ENCODE measurements at places on chromosomes 11 and 22.

GRCh38 chr11:124172101-124172500 lies 11.0 kb upstream of the OR10D3 start:
- no peak for DNase-seq

GRCh38 chr11:2259466-2259830 lies 10.9 kb downstream of the ASCL2 start:
- DNase-seq: no peak

GRCh38 chr11:16891964-16892363 lies 122.2 kb downstream of the PLEKHA7 start:
- no peak for DNase-seq

DNA sequence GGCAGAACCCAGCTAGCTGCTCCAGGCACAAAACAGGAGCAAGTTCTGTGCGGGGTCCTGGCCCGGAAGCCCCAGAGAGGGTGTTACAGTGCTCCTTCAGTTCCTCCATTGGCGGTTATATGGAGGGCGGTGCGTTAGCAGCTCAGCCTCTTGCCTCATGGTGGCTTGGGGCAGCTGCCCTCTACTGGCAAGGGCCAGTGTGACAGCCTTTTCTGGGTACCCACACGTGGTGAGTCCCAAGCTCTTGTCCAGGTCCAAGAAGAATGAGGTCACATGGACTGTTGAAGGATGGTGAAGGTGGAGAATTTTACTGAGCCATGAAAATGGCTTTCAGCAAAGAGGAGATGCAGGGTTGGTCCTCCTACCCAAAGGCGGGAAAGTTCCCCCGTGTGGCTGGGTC lies 100.5 kb downstream of the WT1 start:
- DNase-seq: no peak

DNA sequence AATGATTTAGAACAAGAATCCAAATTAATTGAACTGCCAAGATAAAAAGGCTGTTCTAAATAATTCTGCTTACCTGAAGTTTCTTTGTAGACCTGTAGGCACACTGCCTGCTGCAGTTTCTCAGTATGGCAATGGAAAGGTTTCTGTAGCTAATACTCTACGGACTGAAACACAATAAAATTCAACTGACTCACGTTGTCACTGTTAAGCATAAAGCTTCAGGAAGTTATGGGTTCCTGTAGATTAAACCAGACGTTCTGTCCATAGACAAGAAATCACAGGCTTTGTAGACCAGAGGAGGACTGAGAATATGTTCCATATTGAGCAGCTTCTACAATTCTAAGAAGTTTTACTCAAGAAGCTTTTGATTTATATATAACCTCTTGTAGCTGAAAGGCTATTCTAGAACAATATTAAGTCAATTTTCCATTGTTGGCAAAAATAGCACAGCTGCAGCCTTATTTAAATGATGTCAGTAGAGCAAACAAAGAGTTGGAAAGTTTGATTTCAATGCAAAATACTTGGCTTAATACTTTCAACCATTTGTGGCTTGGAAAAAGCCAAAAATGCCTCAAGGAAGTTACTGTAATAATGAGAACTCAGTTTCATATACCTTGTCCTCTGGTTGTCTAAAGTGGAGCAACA lies at the start of gene GLYATL2:
Gene GLYATL2, minus strand, starts transcription at position 344 of the 645 bp plus-strand sequence. CDS start 5,092 bp downstream, outside the sequence.
- DNase-seq: no peak

- no peak for DNase-seq
Measured at GRCh38 chr11:1728301-1728700, 22.1 kb downstream of the IFITM10 start.

DNA sequence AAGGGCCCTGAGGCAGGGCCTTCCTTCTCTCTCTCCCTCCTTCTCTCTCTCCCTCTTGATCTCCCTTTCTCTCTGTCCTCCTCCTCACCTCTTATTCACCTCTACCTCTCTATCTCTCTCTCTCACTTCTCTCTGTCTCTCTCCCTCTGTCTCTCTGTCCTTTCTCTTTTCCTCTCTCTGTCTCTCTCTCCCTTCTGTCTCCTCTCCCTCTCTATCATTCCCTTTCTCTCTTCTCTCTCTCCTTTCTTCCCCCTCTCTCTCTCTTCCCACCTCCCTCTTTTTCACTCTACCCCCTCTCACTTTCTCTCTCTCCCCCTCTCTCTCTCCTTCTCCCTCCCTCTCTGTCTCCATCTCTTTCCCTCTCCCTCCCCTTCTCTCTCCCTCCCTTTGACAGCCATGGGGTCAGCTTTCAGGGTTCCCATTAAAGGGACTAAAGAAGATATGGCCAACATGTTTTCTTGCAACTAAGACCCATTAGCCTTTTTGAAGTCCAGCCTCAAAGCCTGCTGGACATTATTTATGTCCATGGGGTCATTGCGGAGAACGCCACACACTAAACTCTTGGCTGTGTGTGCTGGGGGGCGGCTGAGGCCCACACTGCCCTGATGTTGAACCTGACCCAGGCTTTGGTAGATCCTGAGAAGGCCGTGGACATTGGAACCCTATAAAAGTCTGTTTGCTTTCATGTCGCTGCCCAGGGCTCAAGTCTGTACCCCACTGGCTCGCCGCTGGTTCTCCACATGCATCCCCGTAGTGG lies 15.0 kb downstream of the ANO1 start:
- no peak for DNase-seq

- no peak for DNase-seq
Measured at GRCh38 chr11:102010776-102011494, 36.3 kb upstream of the CFAP300 start.

DNA sequence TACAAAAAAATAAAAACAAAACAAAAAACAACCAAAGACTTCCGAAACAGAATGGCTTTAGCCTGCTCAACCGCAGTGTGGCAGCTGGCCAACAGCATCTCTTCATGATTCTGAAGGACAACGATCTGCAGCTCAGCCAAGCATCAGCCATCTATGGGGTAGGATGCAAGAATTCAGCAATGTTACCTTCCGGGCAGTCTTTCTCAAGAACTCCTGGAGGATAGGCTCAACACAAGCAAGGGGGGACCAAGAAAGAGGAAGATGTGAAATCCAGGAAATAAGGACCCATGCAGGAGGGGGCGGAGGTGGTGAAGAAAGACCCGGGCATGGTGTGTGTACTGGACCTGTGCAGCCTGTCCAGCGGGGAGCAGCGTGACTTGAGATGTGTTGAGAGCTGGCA lies 3.5 kb upstream of the TSPO start:
- DNase-seq: no peak

DNA sequence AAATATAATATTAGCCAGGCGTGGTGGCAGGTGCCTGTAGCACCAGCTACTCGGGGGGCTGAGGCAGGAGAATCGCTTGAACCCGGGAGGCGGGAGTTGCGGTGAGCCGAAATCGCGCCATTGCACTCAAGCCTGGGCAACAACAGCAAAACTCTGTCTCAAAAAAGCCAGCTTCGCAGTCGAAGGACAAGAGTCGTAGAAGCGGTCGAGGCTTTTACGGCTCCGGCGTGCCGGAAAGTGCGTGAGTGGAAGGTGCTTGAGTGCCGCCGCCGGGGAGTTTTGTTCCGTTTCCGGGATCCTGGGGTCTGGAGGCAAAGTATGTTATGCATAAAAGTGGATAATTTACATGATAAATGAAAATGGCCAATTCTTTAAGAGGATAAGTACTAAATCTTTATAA lies 43.6 kb downstream of the SYN3 start:
- no peak for DNase-seq

DNA sequence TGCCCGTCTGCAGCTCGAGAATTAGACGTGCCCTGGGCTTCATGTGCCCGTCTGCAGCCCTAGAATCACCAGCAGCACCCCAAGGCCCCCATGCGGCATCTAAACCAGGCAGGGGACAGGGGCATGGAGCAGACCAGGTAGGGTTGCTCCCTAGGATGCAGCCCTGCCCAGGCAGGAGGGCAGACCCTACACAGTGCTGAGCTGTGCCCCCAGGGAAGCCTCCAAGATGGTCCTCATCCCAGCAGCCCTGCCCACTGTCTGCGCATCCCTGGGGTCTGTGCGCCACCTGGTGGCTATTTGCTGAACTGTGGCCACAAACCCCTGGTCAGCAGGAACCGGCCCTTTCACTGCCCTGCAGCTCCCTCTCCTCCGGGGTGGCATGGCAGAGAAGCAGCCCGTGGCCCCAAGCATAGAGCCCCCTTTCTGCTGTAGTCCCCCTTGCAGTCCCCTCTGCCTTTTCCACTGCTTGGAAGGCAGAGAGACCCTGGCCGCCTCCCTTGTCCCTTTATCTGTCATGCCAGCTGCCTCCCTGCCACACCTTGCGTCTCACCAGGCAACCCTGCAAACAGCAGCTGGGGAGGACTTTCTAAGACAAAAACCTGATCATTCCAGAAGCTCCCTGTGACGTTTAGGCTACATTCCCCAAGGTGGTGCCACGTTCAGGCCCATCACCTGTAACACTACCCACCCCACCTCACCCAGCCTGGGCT lies 86.6 kb downstream of the KCNQ1 start:
- peak; percentile 80 for DNase-seq

DNA sequence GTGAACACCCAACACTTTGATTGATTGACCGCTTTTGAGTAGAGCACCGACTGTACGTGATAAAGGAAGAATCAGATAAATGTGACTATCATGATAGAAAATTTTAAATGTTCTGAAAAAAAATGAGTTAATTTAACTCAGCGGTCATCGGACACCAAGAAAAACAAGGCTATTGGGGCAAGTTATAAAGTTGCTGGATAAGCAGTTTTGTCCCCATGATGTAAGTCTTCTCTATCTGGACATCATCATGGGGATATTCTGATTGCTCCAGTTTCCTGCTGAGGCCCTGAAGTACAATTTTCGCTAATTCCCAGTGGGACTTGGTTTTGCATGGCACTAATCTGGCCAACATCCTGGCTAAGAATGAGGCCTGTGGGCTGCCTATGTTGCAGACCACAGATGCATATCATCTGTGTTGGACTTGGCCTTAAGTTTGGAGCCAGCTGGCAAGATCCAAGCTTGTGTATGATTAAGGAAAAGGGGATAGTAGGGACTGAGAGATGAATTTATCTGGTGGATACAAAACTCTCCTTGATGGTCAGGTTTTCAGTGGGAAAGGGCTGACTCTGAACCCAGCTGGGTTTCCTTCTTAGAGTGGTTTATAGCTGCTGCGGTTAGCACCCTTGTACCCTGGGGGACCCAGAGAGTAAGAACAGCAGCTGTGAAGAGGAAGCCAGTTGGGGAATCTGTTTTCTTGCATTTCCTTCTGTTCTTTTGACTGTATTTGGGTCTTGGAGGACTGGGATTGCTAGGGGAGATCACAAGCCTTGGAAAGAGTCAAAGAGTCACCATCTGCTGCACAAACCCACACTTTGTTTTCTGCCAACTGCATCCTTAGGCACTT lies 118.3 kb downstream of the SEZ6L start:
- DNase-seq: no peak

DNA sequence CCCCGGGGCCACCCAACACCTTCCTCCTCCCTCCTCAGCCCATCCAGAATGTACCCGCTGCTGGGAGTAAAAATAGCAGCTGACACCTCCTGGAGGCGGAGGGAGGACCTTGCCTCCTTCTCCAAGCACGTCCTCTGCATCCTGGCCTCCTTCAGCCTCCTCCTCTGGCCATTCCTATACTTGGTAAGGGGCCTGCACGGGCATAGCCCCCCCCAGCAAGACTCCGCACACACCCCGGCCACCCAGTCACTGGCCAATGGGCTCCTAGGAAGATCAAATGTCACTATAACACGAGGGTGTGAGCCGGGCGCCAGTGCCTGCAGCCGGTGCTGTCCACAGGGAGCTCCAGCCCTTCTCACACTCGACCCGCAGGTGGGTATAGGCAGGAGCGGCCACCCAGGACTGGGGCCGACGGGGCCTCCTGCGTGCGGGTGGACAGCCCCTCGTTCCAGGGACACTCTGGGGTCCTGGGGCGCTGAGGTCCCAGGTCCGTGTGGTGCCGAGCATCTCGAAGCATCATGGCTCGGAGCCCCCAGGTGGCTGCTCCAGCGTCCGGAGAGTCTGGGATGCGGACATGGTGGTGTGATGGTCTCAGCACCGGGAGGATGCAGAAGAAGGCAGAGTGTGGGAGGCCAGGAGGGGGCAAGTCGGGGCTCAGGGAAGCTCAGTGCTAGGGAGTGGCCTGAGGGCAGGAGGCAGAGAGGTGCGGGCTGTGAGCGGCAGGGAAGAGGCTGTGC lies at the start of gene TNNT3:
Gene TNNT3, plus strand, starts transcription at position 313 of the 737 bp plus-strand sequence. CDS start 3,172 bp downstream, outside the sequence.
- no peak for DNase-seq

GRCh38 chr11:104573441-104573990 lies 324.7 kb downstream of the CASP12 start:
- DNase-seq: no peak

- no peak for DNase-seq
Measured at GRCh38 chr11:7417328-7417727, 68.0 kb upstream of the OLFML1 start.

- no peak for DNase-seq
Measured at GRCh38 chr11:110207123-110207522, 89.3 kb downstream of the RDX start.

DNA sequence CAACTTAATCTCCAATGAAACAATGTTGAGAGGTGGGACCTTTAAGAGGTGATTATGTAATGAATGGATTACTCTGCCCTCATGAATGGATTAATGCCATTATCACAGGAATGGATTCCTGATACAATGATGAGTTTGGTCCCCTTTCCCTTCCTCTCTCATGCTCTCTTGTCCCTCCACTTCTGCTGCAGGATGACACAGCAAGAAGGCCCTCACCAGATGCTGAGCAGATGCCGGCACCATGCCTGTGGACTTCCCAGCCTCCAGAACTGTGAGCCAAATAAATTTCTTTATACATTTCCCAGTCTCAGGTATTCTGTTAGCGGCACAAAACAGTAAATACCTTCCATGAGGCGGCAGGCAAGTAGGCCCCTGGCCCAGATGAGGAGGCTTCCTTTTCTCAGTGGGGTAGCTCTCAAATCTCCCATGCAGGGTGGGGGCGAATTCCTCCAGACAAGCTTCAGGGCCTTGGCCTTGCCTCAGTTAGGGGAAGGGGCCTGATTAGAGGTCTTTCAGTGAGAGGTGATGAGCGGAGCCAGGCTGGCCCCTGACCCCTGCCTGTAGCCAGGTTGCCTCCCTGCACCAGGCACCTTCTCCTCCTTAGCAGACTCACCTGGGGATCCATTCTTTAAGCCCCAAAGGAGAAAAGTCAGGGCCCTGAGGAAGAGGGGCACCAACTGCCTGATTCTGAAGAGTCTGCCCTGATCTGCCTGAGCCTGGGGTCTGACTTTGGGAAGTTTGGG lies 86.0 kb downstream of the RRM1 start:
- DNase-seq: no peak

- no peak for DNase-seq
Measured at GRCh38 chr22:35819421-35819820, 101.7 kb downstream of the APOL5 start.

DNA sequence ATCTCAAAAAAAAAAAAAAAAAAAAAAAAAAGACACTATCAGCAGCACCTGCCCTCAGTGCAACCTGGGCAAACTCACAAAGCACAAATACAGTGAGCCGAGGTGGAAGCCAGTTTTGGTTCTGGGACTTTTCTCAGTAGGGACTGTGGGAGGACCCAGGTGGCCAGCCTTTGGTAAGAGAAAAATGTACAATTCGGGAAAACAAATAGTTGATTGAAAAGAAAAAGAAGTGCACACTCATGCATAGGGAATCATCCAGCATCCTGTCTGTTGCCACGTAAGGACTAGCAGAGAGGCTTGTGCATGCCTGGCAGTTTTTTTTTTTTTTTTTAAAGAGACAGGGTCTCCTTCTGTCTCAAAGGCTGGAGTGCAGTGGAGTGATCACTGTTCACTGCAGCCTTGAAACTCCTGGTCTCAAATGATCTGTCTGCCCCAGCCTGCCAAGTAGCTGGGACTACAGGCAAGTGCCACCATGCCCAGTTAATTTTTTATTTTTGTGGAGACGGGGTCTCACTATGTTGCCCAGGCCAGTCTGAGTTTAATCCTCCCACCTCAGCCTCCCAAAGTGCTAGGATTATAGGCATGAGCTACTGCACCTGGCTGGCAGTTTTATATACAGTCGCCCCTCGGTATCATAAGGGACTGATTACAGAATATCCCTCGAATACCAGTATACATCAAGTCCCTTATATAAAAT lies 36.7 kb downstream of the TPST2 start:
- DNase-seq: no peak
